ENCODE measurements at places on chromosomes 2 and 18.
A peak's percentile ranks its signal among the peaks of the same experiment; 100 is the strongest.

DNA sequence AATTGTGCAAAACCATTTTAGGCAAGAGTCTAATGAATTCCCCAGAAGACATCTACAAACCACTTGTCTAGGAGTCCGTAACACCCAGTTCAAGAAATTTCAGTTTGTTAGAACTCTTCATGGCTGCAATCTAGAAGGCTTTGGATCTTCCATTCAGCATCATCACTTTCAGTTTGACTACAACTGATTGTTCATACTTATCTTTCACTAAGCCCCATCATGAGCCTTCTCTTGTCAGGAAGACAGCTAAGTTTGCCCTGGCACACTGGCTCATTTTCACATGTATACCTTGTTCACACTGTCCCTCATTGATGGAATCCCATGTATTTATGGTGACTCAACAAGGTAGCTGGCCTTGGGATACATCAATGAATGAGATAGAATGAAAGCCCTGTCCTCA, 898.4 kb upstream of the CELF4 start:
- no peak for DNase-seq

GRCh38 chr2:128446049-128446873, 127.6 kb upstream of the HS6ST1 start:
- no peak for DNase-seq

DNA sequence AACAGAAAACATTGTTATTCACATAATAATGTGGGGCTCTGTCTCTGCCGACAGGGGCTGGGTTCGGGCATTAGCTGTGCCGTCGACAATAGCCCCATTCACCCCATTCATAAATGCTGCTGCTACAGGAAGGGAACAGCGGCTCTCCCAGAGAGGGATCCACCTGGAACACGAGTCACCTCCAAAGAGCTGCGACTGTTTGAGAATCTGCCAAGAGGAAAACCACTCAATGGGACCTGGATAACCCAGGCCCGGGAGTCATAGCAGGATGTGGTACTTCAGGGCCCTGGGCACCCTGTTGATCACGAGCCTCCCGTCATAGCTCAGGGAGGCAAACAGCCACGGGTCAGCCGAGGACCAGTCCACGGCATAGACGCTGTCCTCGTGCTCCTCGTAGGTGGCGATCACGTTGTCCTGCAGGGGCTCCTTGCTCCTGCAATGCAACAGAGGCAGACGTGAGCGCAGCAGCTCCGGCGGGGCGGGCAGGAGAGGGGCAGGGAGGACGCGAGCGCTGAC, 188.5 kb downstream of the EIPR1 start:
- DNase-seq = no peak

DNA sequence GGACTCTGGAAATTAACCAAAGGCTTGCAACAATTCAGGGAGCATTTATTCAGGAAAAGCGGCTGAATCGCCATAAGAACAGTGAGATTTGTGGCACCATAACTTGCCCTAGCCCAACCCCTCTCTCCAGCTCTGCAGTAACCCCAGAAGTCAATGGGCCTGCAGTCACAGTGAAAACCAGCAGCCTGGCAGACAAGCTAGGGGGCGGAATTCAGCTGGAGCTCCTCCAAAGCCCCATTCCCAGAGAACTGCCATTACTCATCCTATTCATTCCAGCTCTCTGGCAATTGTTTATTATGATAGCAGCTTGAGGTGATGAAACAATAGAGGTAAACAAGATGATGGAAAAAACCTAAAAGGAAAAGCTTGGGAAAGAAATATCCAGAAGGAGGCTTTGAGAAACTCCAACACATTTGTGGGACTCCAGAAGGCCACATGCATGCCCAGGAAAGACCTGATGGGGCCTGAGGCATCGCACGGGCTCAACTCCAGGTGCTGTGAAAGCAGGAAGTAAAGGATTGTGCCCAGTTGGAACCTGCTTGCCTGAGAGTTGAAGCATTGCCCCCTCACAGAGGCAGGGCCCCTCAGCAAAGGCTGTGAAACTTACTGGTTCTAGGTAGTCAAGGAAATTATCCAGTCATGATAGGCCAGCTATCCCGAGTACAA, 126.7 kb downstream of the TWIST2 start:
- peak; percentile 81 for DNase-seq

GRCh38 chr2:128498086-128498485, 179.4 kb upstream of the HS6ST1 start:
- DNase-seq = no peak

DNA sequence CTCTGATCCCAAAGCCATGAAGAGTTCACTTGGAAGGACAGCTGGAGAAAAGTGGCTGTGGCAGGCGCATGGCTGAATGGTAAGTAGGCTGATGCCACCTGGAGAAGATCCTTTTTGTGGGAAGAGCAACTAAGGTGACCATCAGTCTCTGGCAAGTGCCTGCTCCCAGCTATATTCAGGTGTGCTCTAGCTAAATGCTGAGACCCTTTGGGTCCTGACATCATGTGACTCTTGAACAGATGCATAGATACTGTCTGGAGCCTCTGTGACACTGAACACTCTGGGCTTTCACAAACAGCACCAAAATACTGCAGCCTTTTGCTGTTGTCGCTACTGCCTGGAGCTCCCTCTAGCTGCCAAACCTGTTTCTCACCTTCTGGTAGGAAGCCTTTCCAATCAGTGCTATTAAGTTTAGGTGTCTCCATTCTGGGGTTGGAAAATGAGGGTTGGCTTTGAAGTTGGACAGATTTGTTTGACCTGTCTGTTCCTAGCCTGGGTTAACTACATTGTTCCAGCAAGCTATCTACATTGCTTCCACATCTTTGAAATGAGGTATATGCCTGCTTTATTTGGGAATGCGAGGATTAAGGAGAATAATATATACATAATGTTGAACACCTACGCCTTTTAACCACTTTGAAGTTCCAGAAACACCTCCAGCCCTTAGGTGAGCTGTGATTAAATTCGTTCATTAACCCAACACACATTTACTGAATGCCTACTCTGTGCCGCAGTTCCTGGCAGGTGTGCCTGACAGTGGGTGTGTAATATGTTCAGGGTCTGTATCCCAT, 3.1 kb downstream of the EGR4 start:
- DNase-seq = no peak

- DNase-seq = no peak
Observed at GRCh38 chr2:231780123-231780908, 766 bp downstream of the PDE6D start.

- DNase-seq = no peak
Observed at GRCh38 chr2:101153077-101153707, 2.0 kb upstream of the TBC1D8 start.

GRCh38 chr18:69725009-69725408, 222.7 kb downstream of the CD226 start:
- DNase-seq = no peak

- DNase-seq = no peak
Observed at GRCh38 chr2:45627911-45628310, 16.8 kb upstream of the SRBD1 start.

DNA sequence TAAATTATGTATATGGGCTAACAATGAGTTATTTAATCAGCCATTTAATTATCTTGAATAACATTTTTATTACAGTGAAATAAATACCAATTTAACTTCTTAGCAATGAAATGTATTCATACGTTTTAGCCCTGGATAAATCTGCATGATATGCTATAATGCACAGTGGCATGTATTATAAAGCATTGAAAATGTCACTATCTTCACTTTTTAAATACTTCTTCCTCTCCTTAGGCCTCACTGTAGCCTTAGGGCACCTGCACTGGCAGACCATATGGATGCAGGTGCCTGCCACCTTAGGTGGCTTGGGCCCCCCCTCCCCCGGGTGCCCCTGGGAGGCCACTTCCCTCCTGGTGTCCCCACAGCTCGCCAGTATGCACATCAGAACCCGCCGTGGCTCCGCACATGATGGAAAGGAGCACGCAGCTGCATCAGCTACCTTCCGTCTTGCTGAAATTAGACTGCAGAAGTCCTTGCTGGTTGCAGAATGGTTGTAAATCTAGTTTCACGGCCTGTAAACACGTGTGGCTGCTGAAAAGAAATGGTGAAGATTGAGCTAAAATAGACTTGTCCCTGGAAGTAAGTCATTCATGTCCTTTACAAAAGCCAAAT, 56.7 kb downstream of the ADI1 start:
- DNase-seq = no peak

DNA sequence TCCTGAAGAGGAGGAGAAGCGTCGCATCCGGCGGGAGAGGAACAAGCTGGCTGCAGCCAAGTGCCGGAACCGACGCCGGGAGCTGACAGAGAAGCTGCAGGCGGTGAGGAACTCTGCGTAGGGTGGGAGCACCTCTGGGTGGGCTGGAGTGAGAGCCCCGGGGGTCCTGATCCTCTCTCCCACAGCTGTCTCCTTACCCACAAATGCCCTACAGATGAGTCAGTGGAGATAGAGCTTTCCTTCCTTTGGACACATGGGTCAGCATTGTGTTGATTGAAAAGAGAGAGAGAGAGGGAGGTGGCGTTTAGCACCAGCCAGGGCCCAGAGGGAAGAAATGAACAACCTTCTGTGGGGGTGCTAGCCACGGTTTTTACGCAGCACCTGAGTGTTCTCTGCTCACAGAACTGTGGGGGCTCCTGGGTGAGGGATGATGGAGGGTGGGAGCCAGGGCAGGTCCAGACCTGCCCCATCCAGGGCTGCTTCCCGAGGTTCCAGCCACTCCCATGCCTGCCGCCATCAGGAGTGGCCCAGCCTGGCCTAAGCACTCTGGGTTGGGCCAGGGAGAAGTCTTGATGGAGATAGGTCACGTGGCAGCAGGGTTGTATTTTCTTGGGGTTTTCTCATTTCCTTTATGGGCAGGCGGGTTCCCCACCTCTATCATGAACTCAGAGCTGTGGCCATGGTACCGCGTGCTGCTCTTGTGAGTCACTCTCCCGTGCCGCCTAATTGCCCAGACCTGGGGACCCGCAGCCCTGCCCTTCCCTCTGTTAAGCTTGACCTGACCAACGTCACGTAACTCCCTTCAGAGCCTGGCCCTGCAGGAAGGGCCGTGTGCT, 16.3 kb downstream of the FOSL2 start:
- DNase-seq = no peak

DNA sequence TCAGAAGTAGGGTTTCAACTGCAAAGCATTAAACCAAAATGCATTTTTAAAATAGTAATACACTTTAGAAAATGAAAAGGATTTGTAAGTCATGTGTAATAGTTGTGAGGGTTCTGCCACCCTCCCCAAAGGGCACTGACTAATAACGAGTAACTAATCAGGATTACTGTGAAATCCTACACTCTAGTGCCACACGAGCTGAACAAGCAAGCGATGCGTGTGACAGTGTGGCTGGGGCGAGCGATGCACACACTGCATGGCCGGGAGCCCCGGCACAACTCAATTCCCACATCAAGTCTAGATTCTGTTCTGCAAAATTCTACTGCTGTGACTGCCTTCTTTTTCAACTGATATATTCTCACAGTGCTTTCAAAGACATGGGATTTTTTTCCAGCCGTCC, 156.4 kb downstream of the SEPTIN10 start:
- no peak for DNase-seq

- DNase-seq = no peak
Observed at GRCh38 chr2:225766431-225766830, 366.9 kb downstream of the NYAP2 start.

- DNase-seq = no peak
Observed at GRCh38 chr18:79503406-79503805, 107.7 kb downstream of the NFATC1 start.

DNA sequence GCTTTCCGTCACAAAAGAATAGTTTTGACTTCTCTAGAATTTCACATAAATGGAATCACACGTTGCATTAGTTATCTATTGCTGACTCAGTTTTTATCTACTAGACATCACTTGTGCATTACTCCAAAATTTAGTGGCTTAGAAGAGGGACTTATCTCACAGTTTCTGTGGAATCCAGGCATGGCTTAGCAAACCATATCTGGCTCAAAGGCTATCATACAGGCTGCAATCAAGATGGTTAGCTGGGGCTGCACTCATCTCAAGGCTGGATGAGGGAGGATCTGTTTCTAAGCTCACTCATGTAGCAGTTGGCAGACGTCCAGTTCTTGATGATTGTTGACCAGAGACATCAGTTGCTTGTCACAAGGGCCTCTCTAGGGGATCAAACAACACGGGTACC, 6.6 kb upstream of the DSC3 start:
- no peak for DNase-seq

- DNase-seq = no peak
Observed at GRCh38 chr18:31041271-31042083, 1.1 kb downstream of the DSC3 start.

- no peak for DNase-seq
Observed at GRCh38 chr2:221377066-221377465, 195.0 kb downstream of the EPHA4 start.

GRCh38 chr18:23422751-23423418, 30.2 kb upstream of the RIOK3 start:
- peak; percentile 54 for DNase-seq

DNA sequence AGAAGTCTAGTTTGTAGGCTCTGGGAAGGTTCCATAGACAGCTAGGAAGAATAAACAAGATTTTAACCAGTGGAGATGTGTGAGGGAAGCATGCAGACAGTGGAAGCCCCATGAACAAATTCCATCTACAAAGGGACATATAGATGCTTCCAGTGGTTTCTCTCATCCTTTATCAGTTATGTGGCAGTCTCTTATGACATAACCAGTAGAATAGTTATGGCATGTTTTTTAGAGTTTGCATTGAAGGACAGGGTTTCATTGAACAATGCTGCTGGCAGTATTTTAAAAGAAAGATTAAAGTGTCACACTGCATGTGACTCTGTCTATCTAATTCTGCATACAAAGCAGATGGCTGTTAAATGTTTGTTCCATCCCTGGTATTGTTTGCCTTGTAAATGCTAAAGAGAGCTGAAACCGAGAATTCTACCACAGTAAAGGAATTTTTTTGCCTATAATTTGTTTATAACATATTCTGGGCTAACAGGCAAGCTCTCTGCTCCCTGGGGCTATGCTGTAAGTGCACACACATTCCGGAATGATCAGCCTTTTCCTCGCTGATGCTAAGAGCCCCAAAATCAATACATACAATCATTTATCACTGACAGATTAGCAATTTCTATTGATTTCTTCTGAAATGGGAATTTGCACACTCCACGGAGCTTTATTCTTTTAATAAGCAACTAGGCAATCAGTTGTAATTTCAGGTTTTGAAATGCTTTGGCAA, 76.8 kb upstream of the PELI1 start:
- DNase-seq = no peak

GRCh38 chr2:7907041-7907440, 774.8 kb upstream of the ID2 start:
- DNase-seq = no peak

- DNase-seq = no peak
Observed at GRCh38 chr2:37874470-37874869, 50.6 kb upstream of the RMDN2 start.

DNA sequence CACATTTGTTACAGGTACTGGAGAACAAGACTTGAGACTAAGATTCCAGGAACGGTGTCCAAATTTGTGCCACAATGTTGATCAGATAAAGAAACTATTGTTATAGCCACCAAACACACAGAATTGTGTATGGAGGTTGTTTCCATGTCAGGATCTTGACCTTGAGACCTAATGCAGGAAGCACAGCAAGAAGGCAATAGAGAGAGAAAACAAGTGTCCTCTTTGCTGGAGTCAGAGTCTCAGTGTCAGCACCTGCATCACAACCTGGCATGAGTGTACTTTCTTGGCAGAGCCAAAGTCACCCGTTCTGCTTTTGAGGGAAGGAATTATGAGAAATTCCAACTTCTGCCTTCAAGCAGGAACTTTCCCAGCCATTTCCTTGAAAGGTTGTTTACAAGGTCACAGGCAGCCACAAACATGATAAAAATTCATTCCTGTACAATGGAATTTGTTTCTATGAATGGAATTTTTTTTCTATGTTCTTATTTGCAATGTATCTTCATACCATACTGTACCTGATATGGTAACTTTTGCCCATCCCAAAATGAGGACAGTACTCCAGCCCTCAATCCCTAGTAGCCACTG, 118.4 kb downstream of the PKP4 start:
- no peak for DNase-seq

GRCh38 chr2:33058716-33059470, 112.1 kb downstream of the LTBP1 start:
- DNase-seq = no peak

All from hepatic stellate cell (primary cell).